ENCODE measurements at places on chromosomes 6 and 20. TPM values are rescaled to one million over a fixed set of nuclear protein-coding genes. Genes with fewer than 3 reads are reported as not detected.

- no peak for DNase-seq
Observed at GRCh38 chr6:165301372-165302246, 7.8 kb downstream of the C6orf118 start.

GRCh38 chr20:40727960-40728359, 38.9 kb upstream of the MAFB start:
- DNase-seq, result no peak

Gene CTCFL
- total RNA-seq, result 0.17 TPM

GRCh38 chr6:33508935-33509926, 54.9 kb downstream of the ZBTB9 start:
- no peak for DNase-seq

Gene TPBG
- total RNA-seq, result 23.5 TPM

Gene SCAF8
- 37.4 TPM for total RNA-seq

DNA sequence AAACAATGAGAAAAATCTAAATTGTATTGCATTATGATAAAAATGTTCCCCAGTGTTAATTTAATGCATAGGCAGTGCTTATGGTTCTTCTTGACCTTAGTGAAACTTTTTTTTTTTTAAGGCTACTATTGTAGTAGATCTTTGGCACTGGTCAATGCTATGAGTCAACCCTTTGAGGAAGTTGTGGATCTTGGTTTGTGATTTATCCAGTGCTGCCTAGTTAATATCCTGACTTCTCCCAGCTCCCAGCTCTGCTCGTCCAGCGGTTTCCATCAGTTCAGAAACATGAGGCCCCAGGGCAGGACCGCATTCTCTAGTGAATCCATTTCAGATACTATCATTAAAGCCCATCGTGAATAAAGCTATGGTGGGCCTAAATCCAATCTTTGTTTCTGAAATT, 364.5 kb upstream of the JARID2 start:
- DNase-seq, result no peak

GRCh38 chr6:64429926-64430325, 794.3 kb downstream of the PHF3 start:
- no peak for DNase-seq

Gene C6orf118
- not detected for total RNA-seq

Gene SLC32A1
- total RNA-seq, result not detected

Gene ZFP64
- 16.8 TPM for total RNA-seq

Gene ADGRF1
- 10.4 TPM for total RNA-seq

DNA sequence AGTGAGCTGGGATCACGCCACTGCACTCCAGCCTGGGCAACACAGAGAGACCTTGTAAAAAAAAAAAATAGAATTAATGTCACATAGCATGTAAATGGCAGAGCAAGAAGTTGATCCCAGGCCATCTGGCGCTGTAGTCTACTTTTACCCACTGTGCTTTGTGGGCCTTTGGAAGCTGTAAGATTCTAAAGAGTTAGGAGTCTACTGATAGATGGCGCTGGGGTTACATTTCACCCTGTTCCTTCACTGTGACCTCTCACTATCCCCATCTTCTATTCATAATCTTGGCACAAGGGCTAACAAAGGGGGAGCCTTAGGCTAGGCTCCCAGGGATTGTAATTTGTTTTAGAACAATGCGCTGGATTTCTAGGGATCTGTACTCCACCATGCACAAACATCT, 24.4 kb downstream of the SIRPD start:
- DNase-seq, result no peak

All from mucosa of gallbladder (tissue), 1 donor.